ENCODE measurements at places on chromosomes 1 and 21. TPM values are rescaled to one million over a fixed set of nuclear protein-coding genes. Genes with fewer than 3 reads are reported as not detected.

Gene UQCRHL
- total RNA-seq = 4.7 TPM

Gene LCE2A
- total RNA-seq = not detected

Gene LRRIQ3
- total RNA-seq = 0.35 TPM

Gene GCLM
- total RNA-seq = 22.0 TPM

Gene SVBP
- total RNA-seq = 11.3 TPM

Gene ACTA1
- not detected for total RNA-seq
